ENCODE measurements at places on chromosomes 2 and 18.
A peak's percentile ranks its signal among the peaks of the same experiment; 100 is the strongest.

GRCh38 chr2:71467180-71467815 is 13.9 kb downstream of the DYSF start:
- no peak for DNase-seq

- no peak for DNase-seq
Measured at GRCh38 chr2:52117299-52117698, 1085.4 kb upstream of the NRXN1 start.

- DNase-seq: no peak
Measured at GRCh38 chr18:67864677-67865340, 348.3 kb upstream of the DSEL start.

DNA sequence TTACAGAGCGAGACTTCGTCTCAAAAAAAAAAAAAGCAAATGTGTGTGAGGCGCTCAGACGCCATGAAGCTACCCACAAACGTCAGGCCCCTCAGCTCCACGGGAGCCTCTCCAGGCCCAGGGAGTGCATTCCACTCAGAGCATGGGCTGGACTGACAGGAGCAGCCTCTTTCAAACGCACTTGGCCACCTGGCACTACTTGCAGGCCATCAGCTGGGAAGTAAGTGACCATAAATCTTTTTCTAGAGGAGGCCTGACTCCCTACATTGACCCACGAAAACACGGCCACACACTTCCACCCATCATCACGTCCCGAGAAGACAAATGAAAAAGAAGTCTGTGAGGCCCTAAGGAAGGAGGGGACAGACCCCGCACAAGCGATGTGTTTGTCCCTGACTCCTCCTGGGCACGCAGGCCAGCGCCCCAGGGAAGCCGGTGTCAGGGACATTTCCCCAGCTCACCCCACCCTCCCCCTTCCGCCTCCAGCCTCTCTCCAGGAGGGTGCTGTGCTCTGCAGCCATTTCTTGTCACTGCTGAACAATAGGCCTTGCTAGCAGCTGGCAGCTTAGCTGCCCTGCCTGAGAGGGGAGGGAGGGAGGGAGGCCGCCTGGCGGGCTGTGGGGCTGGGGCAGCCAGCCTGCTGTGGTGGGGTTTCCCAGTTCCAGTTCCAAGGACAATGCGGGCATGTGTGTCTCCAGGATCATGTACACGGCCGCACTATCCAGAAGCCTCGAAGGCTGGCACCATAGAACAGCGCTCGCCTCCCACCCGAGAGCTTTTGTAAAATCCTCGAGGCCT is 26.6 kb downstream of the SERTAD2 start:
- DNase-seq: peak; percentile 60

- no peak for DNase-seq
Measured at GRCh38 chr2:178910005-178910404, 102.8 kb upstream of the TTN start.

DNA sequence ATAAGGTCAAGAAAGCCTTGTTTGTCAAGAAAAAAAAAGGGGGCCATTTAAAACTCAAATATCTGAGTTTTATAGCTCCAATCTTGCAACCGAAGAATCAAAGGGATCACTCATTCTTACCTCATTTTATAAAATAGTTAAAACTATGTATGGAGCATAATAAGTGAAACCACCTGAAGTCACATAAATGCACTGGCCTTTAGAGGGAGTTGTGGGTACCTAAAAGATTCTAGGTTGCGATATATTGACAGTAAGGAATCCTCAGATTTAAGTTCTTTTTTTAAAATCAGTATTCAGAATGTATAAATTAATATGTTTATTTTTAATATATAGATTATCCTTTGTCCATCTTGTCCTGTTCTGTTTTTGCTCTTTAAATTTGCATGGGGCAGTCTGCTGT is 3.4 kb downstream of the ARHGAP28 start:
- no peak for DNase-seq

GRCh38 chr2:26612522-26613240 is 28.5 kb downstream of the CIB4 start:
- no peak for DNase-seq

GRCh38 chr2:233247116-233247515 is 4.4 kb upstream of the ATG16L1 start:
- DNase-seq: no peak

- DNase-seq: peak; percentile 94
Measured at GRCh38 chr2:24435391-24436316, 55.4 kb upstream of the NCOA1 start.

Measured in right hindlimb (tissue), 1 donor.